ENCODE measurements at places on chromosomes 2 and 18.

GRCh38 chr18:58861353-58861752 is 3.3 kb upstream of the ZNF532 start:
- no peak for DNase-seq

- DNase-seq, result peak; percentile 62
These were observed 7.9 kb downstream of the UGP2 start for GRCh38 chr2:63849381-63850203.

DNA sequence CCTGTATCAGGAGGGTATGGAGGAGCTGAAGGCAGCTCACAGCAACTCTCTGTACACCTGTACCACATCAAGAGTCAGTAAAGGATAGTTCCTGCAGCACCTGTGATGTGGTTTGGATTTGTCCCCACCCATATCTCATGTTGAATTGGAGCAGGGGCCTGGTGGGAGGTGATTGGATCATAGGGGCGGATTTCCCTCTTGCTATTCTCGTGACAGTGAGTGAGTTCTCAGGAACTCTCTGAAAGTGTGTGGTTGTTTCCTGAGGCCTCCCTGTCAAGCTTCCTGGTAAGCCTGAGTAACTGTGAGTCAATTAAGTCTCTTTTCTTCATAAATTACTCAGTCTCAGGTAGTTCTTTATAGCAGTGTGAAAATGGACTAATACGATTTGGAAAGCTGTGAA is 28.9 kb downstream of the OSBPL1A start:
- no peak for DNase-seq

DNA sequence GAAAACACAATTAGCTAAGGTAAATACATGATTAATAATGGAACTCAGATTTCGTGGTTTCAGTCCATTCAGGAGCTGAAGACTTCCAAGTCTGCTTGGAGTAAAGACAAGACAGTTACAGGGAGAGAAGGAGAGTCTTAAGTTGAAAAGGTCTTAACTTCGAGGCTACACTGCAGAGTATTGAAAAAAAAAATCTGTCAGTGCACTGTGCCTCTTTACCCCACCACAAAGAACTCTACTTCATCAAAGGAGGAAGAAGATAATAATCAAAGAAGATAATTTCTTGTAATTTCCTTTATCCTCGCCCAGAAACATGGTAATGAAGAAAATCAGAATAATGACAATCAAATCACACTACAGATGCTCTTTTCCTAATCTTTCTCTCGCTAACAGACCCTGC is 75.4 kb downstream of the MEMO1 start:
- DNase-seq, result no peak

GRCh38 chr2:96262306-96262705 is 3.5 kb downstream of the TMEM127 start:
- DNase-seq, result no peak

GRCh38 chr2:240138254-240138984 is 2.0 kb downstream of the OTOS start:
- no peak for DNase-seq

DNA sequence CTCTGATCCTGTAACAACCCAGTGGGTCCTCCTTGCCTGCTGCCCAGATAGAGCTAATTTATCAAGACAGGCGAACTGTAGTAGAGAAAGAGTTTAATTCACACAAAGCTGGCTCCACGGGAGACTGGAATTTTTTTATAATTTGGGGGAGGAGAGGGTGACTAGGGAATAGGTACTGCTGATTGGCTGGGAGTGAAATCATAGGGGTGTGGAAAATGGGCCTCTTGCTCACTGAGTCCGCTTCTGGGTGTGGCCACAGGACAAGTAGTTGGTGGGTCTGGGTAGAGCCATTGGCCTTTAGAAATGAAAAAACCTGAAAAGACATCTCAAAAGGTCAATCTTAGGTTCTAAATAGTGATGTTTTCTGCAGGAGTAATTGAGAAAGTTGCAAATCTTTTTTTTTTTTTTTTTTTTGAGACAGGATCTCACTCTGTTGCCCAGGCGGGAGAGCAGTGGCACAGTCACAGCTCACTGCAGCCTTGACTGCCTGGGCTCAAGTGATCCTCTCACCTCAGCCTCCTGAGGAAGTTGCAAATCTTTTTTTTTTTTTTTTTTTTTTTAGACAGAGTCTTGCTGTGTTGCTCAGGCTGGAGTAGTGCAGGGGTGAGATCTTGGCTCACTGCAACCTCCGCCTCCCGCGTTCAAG is 14.4 kb upstream of the UGGT1 start:
- DNase-seq, result no peak

- DNase-seq, result no peak
These were observed 1007.0 kb upstream of the ACVR2A start for GRCh38 chr2:146837857-146838256.

DNA sequence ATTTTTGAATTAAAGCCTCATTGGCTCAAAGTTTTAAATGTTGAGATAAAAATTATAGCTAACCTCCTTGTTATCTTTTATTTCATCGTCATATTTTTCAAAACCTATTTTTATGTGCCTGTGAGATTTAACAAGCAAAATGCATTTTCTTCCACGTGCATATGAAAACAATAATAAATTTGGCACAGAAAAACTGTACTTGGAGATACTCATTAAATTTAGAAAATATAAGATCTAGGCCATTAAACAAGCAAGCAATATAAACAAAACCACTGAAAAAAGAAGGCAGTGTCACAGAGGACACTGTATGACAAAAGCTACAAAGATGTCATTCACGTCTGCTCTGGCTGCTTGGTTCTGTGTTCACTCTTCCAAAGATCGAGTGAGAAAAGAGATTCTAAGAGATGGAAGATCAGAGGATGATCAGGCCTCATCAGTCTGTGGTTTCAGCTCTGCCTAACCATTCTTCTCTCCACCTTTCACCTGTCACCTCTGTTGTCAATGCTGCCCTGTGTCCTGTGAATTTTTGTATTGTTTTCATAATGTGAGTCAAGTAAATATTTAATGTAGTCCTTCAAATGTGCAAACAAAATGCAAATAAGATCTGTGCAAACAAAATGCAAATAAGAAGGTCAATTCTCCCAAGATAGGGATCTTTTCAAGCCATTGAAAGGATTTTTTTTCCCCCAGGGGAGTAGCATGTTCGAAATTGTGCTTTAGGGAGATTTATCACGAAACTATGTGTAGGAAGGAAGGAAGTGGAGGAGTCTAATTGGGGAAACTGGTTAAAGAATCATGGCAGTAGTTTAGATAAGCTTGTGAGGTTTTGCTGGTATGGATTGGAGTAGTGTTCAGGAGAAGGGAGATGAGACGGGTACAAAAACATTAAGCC is 138.7 kb upstream of the RBMS1 start:
- DNase-seq, result no peak

- DNase-seq, result no peak
These were observed 73.1 kb downstream of the HDAC4 start for GRCh38 chr2:239327536-239328350.

DNA sequence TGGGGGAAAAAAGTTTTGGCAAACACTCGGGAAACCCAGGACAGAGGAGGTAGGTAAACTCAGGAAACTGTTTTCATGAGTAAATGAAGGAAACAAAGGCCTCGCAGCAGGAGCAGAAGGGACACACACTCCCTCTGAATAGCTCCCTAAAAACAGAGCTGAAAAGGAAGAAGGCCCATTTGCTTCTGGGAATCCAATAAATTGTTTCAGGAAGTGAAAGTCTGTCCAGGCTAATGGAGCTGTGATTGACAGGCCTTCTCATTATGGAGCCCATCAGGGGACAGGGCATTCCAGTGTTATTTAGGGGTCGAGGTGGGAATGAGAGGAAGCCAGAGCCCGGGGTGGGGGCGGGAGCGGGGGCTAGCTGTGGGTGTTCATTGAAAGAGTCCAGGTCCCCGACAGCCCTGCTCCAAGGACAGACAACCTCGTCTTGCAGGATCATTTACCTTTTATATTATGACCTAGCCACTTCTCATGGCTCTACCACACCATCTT is 81.2 kb downstream of the GBX2 start:
- no peak for DNase-seq

- DNase-seq, result peak; percentile 31
These were observed 83.9 kb downstream of the RPE start for GRCh38 chr2:210086292-210086691.

- DNase-seq, result no peak
These were observed 96.5 kb downstream of the NDUFA10 start for GRCh38 chr2:239928391-239929350.

DNA sequence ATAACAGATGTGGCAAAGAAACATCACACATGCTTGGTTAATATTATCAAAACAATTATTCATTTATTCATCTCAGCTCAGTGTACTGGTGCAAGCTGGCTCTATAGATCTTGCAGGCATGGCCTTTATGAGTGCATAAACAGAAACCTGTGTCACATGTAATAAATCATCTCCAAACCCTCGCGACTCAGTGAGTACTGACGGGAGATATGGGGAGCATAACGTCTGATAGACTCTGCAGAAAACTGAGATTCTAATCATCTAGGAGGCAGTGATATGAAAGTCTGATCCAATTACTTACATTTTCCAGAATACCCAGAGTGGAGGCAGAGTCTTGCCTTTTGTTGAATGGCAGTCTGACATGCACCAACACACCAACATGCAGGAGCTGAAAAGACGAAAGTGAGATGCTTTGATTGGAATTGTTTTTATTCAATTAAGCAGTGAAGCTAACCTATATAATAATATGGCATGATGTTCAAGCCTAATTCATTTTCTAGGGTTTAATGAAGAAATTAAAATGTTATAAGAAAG is 416.8 kb downstream of the RNF144A start:
- no peak for DNase-seq

DNA sequence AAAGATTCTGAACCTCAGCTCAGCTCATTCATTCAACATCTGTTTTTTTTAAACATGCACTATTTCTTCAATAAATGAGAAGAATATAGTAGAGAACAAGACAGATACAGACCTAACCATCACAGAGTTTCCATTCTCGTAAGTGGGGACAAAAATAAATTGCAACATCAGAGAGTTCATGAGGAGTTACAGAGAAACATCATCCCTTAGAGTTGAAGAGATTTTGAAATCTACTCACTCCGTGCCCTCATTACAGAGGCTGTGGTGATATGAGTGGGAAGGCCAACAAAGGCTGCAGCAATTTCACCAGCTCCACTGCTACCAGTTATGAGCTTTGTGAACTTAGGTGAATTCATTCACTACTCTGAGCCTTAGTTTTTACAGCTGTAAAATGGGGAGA is 399.3 kb downstream of the BCL11A start:
- DNase-seq, result no peak

GRCh38 chr2:190137561-190137960 is 75.0 kb upstream of the MSTN start:
- no peak for DNase-seq

- DNase-seq, result no peak
These were observed 3.1 kb downstream of the SPOPL start for GRCh38 chr2:138504546-138505235.

- DNase-seq, result peak; percentile 90
These were observed 73.6 kb downstream of the NPAS2 start for GRCh38 chr2:100893392-100894104.

- DNase-seq, result no peak
These were observed 37.5 kb downstream of the RAMP1 start for GRCh38 chr2:237896956-237897355.

- DNase-seq, result peak; percentile 68
These were observed 5.5 kb upstream of the SFT2D3 start for GRCh38 chr2:127695491-127696472.

GRCh38 chr18:67896451-67896850 is 379.9 kb upstream of the DSEL start:
- no peak for DNase-seq

DNA sequence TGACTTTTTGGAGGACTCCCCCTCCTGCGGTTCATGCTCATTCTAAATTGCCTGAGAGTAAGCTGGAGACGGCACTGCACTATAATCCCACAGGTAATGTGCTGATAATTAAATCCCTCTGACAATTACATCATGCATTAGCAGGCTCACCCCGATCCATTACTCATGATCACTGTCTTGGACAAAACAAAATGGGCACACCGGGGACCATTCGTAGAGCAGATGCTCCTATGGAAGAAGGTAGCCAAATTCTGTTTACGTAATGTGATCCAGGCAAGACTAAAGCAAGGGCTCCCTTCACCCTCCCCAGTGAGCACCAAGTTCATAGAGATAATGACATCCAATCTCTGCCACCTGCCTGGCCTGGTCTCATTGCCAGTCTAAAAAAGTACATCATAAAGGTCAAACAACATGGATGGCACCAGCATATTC is 657.1 kb upstream of the SOX11 start:
- DNase-seq, result no peak

DNA sequence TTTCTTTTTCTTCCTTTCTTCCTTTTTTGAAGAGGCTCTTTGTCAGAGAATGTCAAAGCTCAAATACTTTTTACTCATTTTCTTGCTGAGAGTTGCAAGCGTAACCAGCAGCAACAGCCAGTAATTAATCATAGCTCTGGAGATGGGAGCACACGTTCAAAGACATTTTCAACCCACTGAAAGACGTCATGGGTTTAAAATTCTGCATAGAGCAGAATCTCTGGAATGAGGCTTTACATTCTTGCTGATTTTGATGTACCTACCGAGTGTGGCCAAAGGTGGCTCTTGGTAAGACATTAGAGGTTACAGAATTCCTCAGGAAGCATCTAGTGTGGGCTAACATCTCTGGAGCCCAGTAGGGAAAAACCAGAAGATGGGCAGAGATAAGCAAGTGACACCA is 292.5 kb downstream of the MTX2 start:
- DNase-seq, result peak; percentile 66

- no peak for DNase-seq
These were observed 25.3 kb downstream of the ITM2C start for GRCh38 chr2:230889911-230890601.

GRCh38 chr2:11535899-11536344 is 2.1 kb downstream of the GREB1 start:
- DNase-seq, result no peak

- DNase-seq, result no peak
These were observed 324.7 kb upstream of the PIK3C3 start for GRCh38 chr18:41630232-41630886.

DNA sequence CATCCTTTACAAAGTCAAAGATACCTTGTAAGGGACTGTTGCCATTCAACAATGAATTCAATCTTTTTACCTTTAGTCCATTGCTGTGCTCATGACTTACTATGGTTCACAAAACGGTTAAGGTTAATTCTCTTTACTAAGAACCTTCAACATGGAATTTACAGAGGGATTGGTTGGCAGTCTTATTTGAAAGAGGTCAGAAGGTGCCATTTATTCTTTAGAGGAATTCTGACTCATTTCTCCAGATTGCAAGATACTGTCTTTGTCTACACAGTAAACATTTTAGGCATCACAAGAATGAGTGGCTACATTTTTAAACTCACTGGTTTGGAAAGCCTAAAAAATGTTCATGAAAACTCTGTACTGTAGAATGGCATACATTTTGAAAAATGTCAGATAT is 17.4 kb downstream of the KCNH7 start:
- DNase-seq, result peak; percentile 9

- peak; percentile 44 for DNase-seq
These were observed 133.8 kb upstream of the NRXN1 start for GRCh38 chr2:51165534-51166260.

GRCh38 chr2:204840504-204840903 is 295.2 kb downstream of the PARD3B start:
- DNase-seq, result no peak

- no peak for DNase-seq
These were observed 107.1 kb downstream of the LYPD6B start for GRCh38 chr2:149145314-149146295.

GRCh38 chr18:56445422-56445821 is 193.0 kb downstream of the TXNL1 start:
- no peak for DNase-seq
